HuH-7 (cell line): ENCODE measurements at places on chromosomes 12 and 14.

- peak; percentile 96 for DNase-seq
Measured at GRCh38 chr14:23320584-23321571, at the start of gene PABPN1. Gene PABPN1 (plus strand): TSS chr14:23321457. CDS start chr14:23321470, 13 bp downstream.

DNA sequence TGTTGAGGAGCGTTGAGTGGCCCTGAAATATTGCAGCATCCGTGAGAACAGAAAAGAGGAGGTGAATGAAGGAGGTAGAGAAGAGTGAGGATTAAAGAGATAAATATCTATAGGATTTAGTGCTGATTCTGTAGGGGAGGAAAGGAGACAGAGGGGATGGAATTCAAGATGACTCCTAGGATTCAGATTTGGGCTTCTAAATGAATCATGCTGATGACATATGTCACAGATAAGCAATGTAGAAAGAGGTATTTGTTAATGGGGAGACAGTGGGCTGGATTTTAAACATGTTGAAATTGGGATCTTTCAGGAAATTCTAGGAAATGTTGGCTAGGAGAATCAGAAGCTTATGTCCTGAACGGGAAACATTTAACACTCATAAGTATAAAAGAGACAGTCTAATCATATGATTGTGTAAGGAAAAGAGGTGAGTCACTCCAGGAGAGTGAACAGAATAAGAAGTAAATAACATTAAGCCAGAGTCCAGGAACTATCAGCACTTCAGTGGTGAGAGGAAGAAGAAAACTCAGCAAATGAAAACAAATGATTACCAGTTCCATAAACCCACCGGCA, 58.1 kb upstream of the DIO2 start:
- DNase-seq, result no peak

DNA sequence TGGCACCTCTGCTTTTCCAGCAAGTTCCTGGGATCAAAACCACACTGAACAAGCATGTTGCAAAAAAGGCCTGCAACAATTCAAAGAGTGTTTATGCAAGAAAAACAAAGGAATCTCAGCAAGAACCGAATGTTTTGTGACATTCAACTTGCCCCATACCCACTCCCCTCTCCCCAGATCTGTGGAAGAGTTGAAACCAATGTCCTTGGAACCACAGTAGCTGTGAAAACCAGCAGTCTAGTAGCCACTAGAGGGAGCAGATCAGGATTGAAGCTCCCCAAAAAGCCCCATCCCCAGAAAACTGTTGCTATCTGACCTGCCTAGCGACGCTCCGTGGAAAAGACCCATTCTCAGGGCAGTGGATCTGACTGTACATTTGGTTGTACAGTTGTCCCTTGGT, 27.1 kb downstream of the PRKAB1 start:
- peak; percentile 22 for DNase-seq

DNA sequence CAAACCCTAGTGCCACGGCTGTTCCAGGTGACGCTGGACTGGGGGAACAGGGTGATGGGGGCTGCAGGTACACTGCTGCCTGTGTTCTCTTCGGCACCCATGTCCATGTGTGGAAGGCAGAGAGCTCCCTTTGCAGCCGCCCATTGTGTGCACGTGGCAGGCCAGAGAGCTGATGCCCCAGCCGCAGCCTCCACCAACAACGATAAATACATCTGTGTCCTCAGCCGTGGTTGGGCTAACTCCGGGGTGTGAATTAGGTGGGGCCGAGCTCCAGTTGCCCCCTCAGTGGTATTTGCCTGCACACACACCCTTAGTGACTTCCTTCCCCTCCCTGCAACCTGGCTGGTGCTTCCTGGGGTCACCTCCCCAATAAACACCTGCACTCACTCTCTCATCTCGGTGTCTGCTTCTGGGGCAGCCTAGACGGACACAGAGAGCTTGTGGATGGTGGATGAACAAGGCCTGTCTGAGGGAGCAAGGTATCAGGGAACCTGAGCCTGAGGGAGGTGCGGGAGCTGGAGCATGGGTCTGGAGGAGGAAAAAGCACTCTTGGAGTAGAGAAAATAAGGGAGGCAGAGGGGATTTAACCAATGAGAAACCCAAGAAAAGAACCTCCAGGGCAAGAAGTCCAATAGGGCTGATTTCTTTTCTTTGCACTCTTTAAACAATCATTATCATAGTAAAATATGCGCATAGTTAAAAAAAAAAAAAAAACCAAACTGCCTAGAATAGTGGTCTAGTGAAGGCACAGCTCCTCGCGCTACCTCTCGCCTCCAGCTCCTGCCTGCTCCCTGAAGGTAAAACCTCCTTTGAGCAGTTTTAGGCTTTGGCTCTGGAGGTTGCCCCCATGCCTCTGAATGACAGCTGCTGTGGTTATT, 112.6 kb downstream of the ZNF664 start:
- no peak for DNase-seq

DNA sequence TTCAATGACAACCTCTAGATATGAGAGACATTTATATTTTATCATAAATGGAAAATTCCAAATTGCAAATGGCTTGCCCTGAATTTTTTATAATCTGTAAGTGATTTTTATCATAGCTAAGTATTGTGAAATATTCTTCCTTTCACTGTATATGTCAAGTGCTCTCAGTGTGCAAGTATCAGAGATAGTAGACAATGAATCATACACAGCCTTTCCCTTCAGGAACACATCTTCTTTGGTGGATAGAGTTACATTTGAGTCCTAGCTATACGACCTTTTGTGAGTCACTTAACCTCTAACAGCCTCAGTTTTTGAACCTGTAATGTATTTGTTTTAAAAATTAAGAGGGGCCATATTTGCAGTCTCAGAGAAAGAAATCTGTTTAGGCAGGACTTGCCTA, 350.7 kb upstream of the SEL1L start:
- DNase-seq, result no peak

- DNase-seq, result no peak
Measured at GRCh38 chr14:96792003-96792402, 5.2 kb upstream of the VRK1 start.

DNA sequence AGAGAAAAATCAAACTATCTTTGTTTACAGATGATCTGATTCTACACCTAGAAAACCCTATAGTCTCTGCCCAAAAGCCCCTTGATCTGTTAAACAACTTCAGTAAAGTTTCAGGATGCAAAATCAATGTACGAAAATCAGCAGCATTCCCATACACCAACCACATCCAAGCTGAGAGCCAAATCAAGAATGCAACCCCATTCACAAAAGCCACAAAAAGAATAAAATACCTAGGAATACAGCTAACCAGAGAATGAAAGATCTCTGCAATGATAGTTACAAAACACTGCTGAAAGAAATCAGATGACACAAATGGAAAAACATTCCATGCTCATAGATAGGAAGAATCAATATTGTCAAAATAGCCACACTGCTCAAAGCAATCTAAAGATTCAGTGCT, 265.7 kb downstream of the AEBP2 start:
- DNase-seq, result no peak

DNA sequence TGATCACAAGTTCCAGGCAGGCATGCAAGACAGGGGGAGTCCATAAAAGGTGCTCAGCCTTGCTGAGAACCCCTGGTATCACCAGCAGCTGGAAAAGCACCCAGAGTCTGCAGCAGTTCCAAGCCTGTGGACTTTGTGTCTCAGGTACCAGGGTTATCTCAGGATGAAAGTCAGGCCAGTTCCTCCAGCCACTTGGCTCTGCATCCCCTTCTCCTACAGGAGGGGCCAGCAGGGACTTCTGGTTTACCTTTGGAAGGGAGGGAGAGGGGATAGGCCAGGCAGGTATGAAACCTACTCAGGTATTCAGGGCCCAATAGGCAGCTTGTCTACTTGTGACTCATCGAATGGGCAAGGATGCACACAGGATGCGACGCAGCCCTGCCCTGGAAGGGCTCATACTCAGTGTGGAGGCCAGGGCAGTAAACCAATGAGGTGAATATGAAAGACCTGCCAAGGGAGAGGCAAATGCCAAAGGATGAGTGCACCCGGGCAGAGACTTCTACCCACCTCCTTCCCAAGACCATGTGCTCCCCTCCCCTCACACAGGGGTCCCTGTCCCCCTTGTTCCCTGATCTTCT, 148.2 kb downstream of the SLC38A6 start:
- no peak for DNase-seq

DNA sequence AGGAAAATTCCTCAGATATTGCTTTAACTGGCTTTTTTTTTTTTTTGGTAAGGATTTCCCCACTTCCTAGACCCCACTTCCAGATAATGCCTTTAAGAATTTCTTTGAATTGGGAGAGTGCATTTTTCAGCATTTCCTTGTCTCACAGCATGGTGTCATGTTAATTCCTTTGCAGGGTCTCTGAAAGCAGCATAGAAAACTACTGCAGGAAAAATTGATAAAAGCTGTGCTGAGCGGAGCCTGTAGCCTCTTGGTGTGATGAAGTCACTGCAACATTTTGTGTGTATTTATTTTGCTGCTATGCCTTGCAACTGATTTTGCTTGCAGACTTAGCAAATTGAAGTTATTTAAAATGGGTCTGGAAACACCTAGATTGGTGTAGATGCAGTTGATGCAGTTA, 2.7 kb downstream of the ANO4 start:
- no peak for DNase-seq

DNA sequence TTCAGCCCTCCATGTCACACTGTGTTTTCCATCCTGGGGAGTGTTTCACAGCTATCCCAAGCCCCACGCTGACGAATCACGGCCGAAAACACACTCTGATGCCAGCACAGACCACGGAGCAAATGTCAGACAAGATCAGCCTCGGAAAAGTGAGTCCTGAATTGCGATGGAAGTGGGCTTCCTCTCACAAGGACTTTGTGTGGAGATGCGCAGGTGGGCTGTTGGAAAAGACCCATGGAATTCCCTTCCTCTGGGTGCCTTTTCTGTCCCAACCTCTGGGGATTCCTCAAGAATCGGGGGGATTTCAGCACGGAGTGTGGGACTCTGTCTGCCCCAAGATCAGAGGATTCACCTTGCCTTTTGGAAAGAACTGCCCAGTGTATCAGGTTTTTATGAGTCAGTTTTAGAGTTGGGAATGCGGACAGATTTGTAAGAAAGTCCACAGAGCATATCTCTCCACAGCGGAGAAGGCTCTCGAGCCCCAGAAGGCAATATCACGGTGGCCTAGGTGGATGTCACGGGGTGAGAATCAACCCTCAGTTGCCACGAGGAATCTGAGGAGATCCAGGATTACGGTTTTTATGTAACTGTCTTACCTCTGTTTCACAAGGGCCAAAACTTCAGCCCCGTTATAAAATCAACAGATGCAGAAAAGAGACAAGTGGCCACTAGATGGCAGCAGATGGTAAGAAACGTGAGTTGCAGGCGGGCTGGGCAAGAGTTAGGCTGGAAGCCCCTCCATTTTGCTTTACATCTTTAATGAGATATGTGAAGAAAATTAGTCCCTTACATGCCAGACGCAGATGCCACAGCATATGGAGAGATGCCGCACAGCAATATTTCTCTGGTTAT, 201.9 kb downstream of the DAD1 start:
- peak; percentile 59 for DNase-seq

DNA sequence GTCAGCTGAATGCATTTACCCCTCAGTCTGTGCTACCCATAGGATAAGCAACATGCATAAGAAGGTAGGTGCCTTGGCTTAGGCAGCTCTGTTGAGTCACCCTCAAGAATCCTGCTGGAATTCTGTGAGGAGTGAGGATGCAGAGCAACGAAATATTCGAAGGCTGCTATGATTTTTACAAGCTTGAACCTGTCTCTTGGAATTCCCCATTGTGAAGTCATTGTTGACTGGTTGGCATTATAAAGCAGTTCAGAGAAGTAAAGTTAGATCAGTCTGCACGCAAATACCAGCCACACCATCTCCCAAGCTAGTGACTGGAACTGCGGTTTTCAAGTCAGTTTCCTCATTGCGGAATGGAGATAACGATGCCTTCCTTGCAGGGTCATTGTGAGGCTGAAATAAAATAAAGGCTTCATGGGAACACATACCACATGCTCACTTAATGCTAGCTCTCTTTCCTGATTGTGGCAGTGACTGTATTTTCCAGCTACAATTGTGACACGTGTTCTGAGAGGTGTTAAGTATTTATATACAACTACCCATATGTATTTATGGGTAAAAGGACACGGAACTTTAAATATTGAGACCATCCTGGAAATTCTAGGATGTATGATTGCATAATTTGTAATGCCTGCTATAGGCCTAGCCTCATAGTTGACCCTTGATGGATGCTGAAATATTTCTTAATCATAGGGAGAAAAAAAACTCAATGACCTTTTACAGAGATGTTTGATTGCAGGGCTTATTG, 96.7 kb downstream of the ETV6 start:
- DNase-seq, result no peak

GRCh38 chr12:111224186-111225066, 144.5 kb downstream of the PHETA1 start:
- no peak for DNase-seq

- no peak for DNase-seq
Measured at GRCh38 chr12:27009881-27010301, 4.3 kb downstream of the TM7SF3 start.

DNA sequence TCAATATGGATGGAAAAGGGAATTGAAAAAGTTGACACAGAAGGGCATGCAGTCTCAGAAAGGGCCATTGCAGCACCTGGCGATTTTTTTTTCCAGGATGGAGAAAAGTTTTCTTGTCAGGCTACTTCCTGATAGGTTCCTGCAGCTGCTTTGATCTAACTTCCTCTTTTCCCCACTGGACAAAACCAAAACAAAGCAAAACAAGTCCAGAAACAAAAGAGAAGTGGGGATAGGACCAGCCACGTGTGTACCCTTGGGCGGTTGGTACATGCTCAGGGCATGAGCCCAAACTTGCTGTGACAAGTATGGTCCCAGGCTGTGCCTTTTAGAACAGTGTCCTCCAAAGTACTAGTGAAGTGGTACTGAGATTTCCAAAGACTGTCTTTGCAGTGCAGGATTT, 89.8 kb downstream of the CHST11 start:
- no peak for DNase-seq

DNA sequence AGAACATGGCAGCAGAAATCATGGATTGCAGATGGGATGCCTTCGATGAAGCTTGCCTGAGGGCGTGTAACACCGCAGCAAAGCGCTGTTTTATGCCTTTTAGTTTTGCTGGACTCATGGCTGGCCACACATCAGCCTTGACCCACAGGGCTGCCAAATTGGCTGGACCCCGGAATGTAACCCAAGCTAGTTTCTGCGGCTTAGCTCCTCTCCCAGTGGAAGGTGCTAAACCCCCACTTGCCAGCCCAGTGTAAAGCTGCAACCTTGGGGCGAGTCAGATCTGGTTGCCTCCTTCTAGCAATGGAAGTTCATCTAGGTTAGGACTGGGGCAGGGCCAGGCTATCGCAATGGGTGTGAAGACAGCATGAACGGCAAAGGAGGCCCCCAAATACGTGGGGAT, 38.3 kb downstream of the MEG3 start:
- DNase-seq, result no peak

GRCh38 chr12:124550123-124551089, 17.0 kb downstream of the NCOR2 start:
- no peak for DNase-seq

- DNase-seq, result no peak
Measured at GRCh38 chr14:58397156-58397555, 1.4 kb downstream of the TOMM20L start.

GRCh38 chr12:6532927-6533652, 1.2 kb upstream of the GAPDH start:
- peak; percentile 70 for DNase-seq

DNA sequence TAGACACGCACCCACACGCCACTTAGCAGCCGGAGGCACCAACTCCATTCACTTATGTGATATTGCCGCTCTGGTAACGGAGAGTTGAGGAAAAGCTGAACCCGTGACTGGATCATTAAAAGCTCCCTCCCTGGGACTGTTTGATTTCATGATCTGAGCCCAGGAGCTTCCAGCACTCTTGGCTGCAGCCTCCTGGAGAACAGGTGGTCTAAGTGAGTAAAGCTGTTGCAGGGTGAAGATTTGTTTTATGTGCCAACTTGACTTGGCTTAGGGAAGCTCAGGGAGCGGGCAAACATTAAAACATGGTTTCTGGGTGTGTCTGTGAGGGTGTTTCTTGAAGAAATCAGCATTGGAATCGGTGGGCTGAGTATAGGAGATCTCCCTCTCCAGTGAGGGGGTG, 16.9 kb upstream of the TMEM132C start:
- DNase-seq, result no peak
